Heart left ventricle (tissue), 16 donors: ENCODE measurements at places on chromosomes 6 and 20. TPM values are rescaled to one million over a fixed set of nuclear protein-coding genes. Genes with fewer than 3 reads are reported as not detected.

DNA sequence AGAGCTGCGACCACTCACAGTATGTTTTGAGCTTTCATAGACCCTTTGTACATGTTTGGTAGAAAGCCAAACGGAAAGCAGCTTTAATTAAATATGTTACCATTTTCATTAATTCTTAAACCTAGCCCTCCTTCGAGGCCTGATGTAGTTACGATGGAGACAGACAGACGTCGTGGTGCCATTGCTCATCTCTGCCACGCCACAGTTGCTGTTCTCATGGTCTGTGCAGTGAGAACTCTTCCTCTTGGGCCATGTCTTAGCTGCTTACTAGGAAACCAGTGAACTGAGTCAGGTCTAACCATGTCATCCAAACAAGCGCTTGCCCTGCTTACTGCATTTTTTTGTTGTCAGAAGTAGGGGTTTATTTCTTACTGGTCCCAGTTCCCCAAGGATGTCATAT lies 62.8 kb downstream of the SNX9 start:
- DNase-seq, result no peak
- H3K27ac ChIP-seq, result no peak overlapping the region
- peaks cover 7% of the 10 kb centered on the region for H3K36me3 ChIP-seq
- no peak overlapping the region for H3K4me3 ChIP-seq
- H3K27me3 ChIP-seq, result no peaks in the 10 kb centered on the region

DNA sequence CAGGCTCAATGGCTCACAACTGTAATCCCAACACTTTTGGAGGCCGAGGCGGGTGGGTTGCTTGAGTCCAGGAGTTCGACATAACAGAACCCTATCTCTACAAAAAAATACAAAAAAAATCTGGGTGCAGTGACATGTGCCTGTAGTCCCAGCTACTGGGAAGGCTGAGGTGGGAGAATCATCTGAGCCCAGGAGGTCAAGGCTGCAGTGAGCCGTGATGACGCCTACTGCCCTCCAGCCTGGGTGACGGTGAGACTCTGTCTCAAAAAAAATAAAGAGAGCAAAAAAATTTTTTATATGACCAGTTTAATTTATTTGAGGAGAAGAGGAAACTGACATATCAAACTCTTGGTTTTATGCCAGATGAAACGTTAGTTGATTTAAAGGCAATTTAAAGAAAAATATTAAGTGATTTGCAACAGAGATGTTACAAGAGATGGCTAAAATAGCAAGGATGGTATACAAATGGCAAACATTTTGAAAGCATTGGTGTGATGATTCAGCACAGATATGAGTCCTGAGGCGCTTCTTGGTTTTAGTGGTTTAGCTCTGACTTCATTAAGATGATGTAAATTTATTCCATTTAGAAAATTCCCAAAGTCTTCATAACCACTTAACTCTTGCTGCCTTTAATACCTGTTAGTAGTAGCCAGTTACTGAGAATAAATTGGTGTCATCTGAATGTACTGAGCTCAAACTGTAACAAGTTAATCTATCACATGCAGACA lies 17.7 kb downstream of the GTF2H5 start:
- peaks cover 34% of the 10 kb centered on the region for H3K36me3 ChIP-seq
- no peaks in the 10 kb centered on the region for H3K4me1 ChIP-seq
- DNase-seq, result no peak
- H3K27ac ChIP-seq, result no peak overlapping the region
- no peak overlapping the region for H3K4me3 ChIP-seq

- no peak overlapping the region for H3K4me3 ChIP-seq
- H3K4me1 ChIP-seq, result no peaks in the 10 kb centered on the region
- H3K27me3 ChIP-seq, result no peaks in the 10 kb centered on the region
- DNase-seq, result no peak
- no peaks in the 10 kb centered on the region for H3K36me3 ChIP-seq
Measured at GRCh38 chr20:21050710-21051109, 55.4 kb downstream of the LINC00237 start.

- H3K27ac ChIP-seq, result no peak overlapping the region
- H3K27me3 ChIP-seq, result no peaks in the 10 kb centered on the region
- peaks cover 23% of the 10 kb centered on the region for H3K36me3 ChIP-seq
- DNase-seq, result no peak
- H3K4me3 ChIP-seq, result no peak overlapping the region
Measured at GRCh38 chr6:147283460-147283859, 79.2 kb downstream of the STXBP5 start.

GRCh38 chr6:170013815-170014214 lies 262.4 kb downstream of the ERMARD start:
- no peak overlapping the region for H3K4me3 ChIP-seq
- no peak for DNase-seq
- no peaks in the 10 kb centered on the region for H3K27me3 ChIP-seq
- no peak overlapping the region for H3K27ac ChIP-seq

DNA sequence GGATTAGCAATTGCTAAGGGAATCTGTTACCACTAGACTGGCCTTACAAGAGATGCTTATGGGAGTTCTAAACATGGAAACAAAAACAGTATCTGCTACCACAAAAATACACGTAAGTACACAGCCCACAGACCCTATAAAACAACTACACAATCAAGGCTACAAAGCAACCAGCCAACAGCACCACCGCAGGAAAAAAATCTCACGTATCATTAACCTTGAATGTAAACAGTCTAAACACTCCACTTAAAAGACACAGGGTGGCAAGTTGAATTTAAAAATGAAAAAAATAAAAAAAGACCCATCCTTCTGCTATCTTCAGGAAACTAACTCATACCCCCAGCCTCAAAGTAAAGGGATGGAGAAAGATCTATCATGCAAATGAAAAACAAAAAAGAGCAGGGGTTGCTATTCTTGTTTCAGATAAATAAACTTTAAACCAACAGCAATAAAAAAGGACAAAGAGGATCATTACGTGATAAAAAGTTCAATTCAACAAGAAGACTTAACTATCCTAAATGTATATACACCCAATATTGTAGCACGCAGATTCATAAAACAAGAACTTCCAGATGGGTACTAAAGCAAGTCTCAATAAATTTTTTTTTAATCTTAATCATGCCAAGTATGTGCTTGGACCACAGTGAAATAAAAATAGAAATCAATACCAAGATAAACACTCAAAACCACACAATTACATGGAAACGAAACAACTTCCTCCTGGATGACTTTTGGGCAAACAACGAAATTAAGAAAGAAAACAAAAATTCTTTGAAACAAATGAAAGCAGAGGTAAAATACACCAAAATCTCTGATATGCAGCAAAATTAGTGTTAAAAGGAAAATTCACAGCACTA lies 52.3 kb downstream of the RNGTT start:
- H3K27me3 ChIP-seq, result no peaks in the 10 kb centered on the region
- no peak overlapping the region for H3K27ac ChIP-seq
- no peaks in the 10 kb centered on the region for H3K36me3 ChIP-seq
- H3K4me1 ChIP-seq, result no peaks in the 10 kb centered on the region
- no peak overlapping the region for H3K4me3 ChIP-seq

GRCh38 chr20:31716818-31717477 lies 5.7 kb downstream of the BCL2L1 start:
- no peak for DNase-seq
- no peaks in the 10 kb centered on the region for H3K36me3 ChIP-seq
- H3K4me1 ChIP-seq, result peaks cover 97% of the 10 kb centered on the region
- peak overlapping the region; percentile 98 for H3K27ac ChIP-seq
- H3K27me3 ChIP-seq, result no peaks in the 10 kb centered on the region

DNA sequence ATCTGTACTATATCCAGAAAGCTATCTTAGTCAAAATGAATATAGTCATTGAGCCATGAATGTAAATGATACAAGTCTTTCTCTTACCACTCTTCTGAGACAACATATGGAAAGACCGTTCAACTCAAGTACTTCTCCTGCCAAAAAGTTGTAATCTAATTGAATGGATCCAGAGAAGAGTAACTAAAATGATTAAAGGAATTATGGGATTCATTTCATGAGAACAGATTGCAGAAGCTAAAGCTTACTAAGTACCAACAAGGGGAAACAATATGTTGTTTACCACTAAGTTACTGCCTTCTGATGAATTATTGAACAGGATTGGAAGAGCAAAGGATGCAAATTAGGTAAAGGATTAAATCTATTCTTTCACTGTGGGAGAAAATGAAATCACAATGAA lies 2.0 kb upstream of the LGSN start:
- no peak overlapping the region for H3K4me3 ChIP-seq
- H3K27ac ChIP-seq, result no peak overlapping the region
- no peaks in the 10 kb centered on the region for H3K27me3 ChIP-seq

- H3K4me1 ChIP-seq, result no peaks in the 10 kb centered on the region
- H3K27ac ChIP-seq, result no peak overlapping the region
- no peak for DNase-seq
- H3K36me3 ChIP-seq, result no peaks in the 10 kb centered on the region
- no peaks in the 10 kb centered on the region for H3K27me3 ChIP-seq
Measured at GRCh38 chr20:59413326-59413865, 113.0 kb downstream of the EDN3 start.

DNA sequence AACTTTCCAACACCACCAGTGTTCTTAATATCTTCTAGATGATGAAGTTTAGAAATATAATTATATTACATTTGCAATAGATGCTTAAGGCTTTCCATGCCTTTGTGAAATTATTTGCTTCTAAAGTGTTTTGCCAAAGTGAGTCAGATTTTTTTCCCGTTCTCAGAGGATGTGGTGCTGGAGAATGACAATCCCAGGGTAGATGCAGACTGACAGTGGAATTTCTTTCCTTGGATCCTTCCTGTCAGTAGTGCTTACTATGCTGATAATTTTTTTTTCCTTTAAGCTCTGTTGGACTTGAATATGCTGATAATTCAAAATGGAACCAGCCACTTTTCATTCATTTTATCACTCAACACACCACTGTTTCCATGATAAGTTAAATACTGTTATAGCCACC lies 59.9 kb upstream of the SOX4 start:
- no peak overlapping the region for H3K4me3 ChIP-seq
- DNase-seq, result no peak
- no peaks in the 10 kb centered on the region for H3K27me3 ChIP-seq
- no peak overlapping the region for H3K27ac ChIP-seq
- no peaks in the 10 kb centered on the region for H3K36me3 ChIP-seq
- no peaks in the 10 kb centered on the region for H3K4me1 ChIP-seq

DNA sequence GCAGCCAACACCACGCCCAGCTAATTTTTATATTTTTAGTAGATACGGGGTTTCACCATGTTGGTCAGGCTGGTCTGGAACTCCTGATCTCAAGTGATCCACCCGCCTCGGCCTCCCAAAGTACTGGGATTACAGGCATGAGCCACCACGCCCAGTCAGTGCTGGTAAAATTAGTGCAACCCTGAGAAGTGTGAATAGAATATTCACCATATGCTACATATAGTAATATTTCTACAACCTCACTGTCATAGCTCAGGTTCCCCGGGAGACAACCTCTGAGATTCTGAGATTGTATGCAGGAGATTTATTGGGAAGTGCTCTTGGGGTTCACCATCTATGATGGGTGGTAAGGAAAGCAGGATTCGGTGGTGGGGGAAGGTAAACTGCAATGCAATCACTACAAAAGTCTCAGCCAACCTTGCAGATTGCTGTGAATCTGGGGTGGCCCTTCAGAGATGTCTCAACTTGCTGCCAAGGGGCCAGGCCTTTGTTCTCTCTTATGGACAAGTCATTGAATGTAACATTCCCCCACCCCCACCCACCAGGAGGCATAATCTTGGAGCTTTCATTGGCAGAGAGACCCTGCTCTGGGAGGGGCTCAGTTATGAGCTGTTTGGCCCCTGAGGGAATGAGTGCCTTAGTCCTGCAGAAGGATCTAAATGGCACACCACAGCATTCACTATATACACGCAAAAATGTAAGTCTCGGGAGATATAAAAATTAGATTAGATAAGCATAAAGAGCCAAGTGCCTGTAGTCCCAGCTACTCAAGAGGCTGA lies 34.0 kb upstream of the SEC63 start:
- H3K27me3 ChIP-seq, result no peaks in the 10 kb centered on the region
- H3K36me3 ChIP-seq, result no peaks in the 10 kb centered on the region
- DNase-seq, result no peak
- no peaks in the 10 kb centered on the region for H3K4me1 ChIP-seq
- H3K27ac ChIP-seq, result no peak overlapping the region
- no peak overlapping the region for H3K4me3 ChIP-seq

- H3K4me1 ChIP-seq, result no peaks in the 10 kb centered on the region
- H3K27me3 ChIP-seq, result no peaks in the 10 kb centered on the region
- H3K4me3 ChIP-seq, result no peak overlapping the region
- DNase-seq, result no peak
Measured at GRCh38 chr6:143401068-143401446, 49.4 kb downstream of the ADAT2 start.

- no peak overlapping the region for H3K4me3 ChIP-seq
- no peak for DNase-seq
- H3K27me3 ChIP-seq, result no peaks in the 10 kb centered on the region
- no peak overlapping the region for H3K27ac ChIP-seq
Measured at GRCh38 chr6:167532410-167533288, 207.8 kb downstream of the TTLL2 start.

DNA sequence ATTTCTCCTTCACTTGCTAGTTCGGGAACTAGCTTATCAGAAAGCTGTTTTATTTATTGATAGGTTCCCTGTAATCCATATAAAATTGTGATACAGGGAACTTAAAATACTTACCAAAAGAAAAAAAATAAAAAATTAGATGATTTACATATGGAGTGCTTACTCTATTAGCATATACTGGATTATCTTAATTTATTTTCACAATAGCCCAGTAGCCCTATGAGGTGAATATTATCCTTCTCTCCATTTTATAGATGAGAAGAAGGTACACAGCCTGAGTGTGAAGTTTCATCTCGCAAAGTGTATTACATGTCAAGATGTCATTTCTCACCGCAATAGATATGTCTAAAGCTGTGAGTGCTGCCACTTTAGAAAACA lies 463.5 kb downstream of the CDKAL1 start:
- no peak for DNase-seq
- H3K36me3 ChIP-seq, result no peaks in the 10 kb centered on the region
- H3K27ac ChIP-seq, result no peak overlapping the region
- no peak overlapping the region for H3K4me3 ChIP-seq
- H3K4me1 ChIP-seq, result no peaks in the 10 kb centered on the region

GRCh38 chr6:111228094-111228493 lies 140.8 kb downstream of the SLC16A10 start:
- no peaks in the 10 kb centered on the region for H3K36me3 ChIP-seq
- peaks cover 27% of the 10 kb centered on the region for H3K4me1 ChIP-seq
- H3K4me3 ChIP-seq, result no peak overlapping the region

GRCh38 chr6:21855811-21856455 lies 262.4 kb downstream of the SOX4 start:
- no peaks in the 10 kb centered on the region for H3K4me1 ChIP-seq
- H3K4me3 ChIP-seq, result no peak overlapping the region
- H3K36me3 ChIP-seq, result no peaks in the 10 kb centered on the region
- H3K27me3 ChIP-seq, result no peaks in the 10 kb centered on the region
- no peak overlapping the region for H3K27ac ChIP-seq
- DNase-seq, result no peak

DNA sequence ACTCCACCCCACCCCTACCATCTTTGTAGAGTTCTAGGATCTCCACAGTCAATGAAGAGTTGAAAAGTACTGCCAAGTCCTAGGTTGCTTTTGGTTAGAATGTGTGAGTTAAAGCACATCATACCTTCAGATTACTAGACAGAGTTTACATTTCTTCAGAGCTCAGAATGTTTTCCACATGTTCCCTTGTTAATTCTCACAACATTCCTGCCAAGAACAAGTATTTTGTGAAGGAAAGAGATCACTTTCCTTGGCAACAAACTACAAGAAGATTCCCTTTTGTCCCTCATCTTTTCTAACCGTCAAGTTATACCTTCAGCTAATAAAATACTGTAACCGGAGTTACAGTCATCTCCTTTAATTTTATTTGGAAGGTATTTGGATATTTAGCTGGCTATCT lies 266.8 kb downstream of the ZFAND3 start:
- H3K4me1 ChIP-seq, result peaks cover 2% of the 10 kb centered on the region
- no peak for DNase-seq
- peaks cover 14% of the 10 kb centered on the region for H3K36me3 ChIP-seq
- H3K27ac ChIP-seq, result no peak overlapping the region
- no peaks in the 10 kb centered on the region for H3K27me3 ChIP-seq

Gene EYA4
- 28.1 TPM for total RNA-seq

Gene ELOVL4
- 0.25 TPM for total RNA-seq

Gene WASF1
- 4.2 TPM for total RNA-seq

Gene SLPI
- total RNA-seq, result 1.8 TPM
